Activated CD8-positive, alpha-beta memory T cell treated with anti-CD3 and anti-CD28 coated beads for 24 hours (primary cell): ENCODE measurements at places on chromosomes 1 and 21.

DNA sequence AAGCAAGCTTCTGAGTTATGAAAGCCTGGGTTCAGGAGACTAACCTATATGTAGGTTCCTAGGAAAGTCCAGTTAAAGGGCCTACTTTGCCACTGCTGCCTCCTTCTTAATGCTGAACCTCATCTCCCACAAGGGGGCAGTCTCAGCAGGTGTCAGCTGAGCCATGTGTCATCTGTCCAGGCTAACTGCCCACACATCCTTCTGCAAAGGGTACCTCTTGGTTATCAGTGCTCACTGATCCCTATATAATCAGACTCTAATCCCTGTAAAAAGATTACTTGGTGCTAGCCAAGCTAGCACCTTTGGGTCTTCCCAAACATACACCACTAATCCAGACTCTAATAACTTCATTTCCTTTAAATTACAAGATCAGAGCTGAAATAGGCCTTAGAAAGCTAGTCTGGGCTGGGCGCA, 9.0 kb downstream of the PRDX1 start:
- peak; percentile 73 for DNase-seq

DNA sequence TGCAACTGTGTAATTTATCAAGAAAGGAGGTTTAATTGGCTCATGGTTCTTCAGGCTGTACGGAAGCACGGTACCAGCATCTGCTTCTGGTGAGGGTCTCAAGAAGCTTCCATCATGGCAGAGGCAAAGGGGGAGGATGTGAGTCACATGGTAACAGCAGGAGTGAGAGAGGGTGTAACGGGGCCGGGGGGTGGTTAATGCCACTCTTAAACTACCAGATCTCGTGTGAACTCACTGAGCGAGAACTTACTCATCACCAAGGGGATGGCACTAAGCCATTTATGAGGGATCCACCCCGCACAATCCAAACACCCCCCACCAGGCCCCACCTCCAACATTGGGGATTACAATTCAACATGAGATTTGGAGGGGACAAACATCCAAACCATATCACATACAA, 21.0 kb upstream of the IFFO2 start:
- no peak for DNase-seq

DNA sequence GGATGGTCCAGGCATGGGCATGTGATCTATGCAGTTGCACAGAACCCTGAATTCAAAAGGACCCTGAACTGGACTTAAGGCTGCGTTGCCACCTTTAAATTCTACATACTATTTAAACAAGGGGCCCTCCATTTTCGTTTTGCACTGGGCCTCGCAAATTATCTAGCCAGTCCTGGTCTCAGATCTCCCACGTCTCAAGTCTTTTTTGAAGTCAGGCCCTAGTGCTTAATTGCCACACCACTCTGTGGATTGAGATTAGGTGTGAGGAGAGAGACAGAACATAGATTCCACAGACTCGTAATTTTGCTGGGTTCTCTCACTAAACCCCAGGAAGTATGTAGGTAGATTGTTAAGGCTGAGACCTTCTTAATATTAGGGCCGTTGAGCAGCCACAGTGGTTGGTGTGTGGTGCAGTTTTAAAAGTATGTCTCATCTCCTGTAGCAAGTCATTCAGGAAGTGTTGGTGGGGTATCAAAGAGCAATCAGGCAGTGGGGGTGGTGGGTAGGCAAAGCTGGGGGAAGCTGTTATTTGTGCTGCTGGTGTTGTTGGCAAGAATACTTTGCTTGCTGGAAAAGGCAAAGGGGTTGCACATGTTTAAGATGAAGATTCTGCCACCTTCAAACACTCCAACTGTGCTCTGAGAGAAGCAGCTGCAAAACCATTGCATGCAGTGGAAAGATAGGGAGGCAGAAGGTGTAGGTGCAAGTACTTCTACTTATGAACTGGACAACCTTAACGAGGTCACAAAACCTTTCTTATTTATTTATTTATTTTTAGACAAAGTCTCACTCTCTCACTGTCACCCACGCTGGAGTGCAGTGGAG, 11.2 kb downstream of the CD84 start:
- DNase-seq, result peak; percentile 80

DNA sequence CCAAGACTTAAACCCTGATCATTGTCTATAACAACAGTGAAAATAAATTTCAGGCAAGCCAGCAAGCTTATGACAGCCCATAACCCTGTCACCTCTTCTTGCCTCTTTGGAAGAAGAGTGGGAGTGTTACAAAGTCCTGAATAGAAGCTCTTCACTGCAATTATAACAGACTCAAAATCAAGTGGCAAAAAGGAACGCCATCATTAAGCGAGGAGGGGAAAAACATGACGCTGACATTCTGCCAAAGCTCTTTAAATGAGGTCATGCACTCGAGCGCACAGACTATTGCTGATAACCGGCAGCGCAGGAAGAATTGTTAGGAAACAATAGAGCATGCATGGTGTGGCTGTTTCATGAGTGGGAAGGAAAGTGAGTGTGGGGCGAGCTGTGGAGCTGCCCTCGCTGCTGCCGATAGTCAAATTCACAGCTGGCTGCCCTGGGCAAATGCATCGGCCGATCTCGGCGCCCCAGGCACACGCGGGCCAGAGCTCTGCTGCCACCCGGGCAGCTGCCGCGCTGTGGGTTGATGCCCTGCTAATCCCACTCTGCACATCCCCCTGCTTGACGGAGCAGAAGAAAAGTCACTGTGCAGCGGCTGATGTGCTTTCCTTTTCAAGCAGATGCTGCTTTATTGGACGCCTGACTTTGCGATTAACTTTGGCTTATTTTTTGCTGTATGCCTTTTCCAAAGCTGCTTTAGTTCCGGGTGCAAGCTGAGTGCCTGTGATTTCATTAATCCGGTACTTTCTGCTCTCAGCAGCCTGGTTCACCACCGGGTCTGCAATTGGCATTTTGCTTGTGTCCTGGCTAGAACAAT, 102.4 kb upstream of the ST6GALNAC5 start:
- no peak for DNase-seq

GRCh38 chr1:197391303-197392226, 123.5 kb downstream of the CRB1 start:
- DNase-seq, result no peak

- no peak for DNase-seq
Measured at GRCh38 chr1:172279939-172280636, 140.4 kb upstream of the C1orf105 start.
